Fibroblast of skin of left biceps (primary cell): ENCODE measurements at places on chromosomes 5 and 9.

DNA sequence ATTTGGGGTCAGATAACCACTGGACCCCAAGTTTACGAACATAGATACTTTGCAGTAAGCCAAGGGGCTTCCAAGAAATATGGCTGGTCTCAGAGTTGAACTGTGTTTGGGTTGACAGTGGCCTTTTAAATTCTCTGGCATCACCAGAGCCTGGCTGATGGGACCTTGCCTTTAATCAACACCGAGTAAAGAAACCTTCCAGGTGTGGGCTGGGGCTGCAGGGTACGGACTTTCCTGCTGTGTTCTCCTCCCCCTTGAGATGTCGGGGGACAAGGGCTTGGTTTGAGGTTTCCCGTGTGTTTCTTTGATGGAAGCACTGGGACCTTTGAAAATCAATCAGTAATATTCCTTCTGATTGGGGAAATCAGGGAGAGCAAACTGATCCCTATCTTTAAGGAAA lies 140.1 kb downstream of the MTX3 start:
- DNase-seq: no peak

GRCh38 chr9:89382026-89382986 lies 64.0 kb downstream of the SECISBP2 start:
- DNase-seq: no peak

DNA sequence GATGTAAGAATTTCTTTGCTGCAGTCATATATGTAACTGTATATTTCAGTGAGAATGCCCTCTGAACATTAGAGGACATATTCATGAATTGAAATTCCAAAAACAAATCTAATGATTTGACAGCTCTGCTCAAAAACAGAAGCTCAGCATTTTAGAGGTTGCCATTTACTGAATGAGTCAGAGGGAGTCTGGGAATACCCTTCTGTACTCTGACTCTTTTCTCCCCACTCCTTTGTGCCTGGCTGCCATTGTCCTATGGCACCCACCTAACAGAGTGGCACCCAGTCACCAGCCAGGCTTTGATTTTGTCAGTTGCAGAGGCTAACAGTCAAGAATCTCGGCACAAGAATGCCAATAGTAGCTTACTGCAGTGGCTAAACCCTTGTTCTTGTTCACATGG lies 133.6 kb downstream of the ATG10 start:
- DNase-seq: no peak

GRCh38 chr5:107263387-107264018 lies 407.2 kb downstream of the EFNA5 start:
- no peak for DNase-seq

- DNase-seq: no peak
These were observed 288.5 kb upstream of the NUDT12 start for GRCh38 chr5:103851091-103851490.

- no peak for DNase-seq
These were observed 714.8 kb downstream of the TLR4 start for GRCh38 chr9:118418887-118419565.

- DNase-seq: no peak
These were observed 18.7 kb downstream of the SPRY4 start for GRCh38 chr5:142306077-142306502.
